Spleen (tissue), 13 donors: ENCODE measurements at places on chromosomes 7 and 10. TPM values are rescaled to one million over a fixed set of nuclear protein-coding genes. Genes with fewer than 3 reads are reported as not detected.
A peak's percentile ranks its signal among the peaks of the same experiment; 100 is the strongest.

GRCh38 chr10:65197935-65198334 lies 1676.7 kb downstream of the REEP3 start:
- no peak overlapping the region for H3K4me3 ChIP-seq
- no peaks in the 10 kb centered on the region for H3K4me1 ChIP-seq
- DNase-seq = no peak
- no peak overlapping the region for H3K27ac ChIP-seq
- H3K27me3 ChIP-seq = no peaks in the 10 kb centered on the region

DNA sequence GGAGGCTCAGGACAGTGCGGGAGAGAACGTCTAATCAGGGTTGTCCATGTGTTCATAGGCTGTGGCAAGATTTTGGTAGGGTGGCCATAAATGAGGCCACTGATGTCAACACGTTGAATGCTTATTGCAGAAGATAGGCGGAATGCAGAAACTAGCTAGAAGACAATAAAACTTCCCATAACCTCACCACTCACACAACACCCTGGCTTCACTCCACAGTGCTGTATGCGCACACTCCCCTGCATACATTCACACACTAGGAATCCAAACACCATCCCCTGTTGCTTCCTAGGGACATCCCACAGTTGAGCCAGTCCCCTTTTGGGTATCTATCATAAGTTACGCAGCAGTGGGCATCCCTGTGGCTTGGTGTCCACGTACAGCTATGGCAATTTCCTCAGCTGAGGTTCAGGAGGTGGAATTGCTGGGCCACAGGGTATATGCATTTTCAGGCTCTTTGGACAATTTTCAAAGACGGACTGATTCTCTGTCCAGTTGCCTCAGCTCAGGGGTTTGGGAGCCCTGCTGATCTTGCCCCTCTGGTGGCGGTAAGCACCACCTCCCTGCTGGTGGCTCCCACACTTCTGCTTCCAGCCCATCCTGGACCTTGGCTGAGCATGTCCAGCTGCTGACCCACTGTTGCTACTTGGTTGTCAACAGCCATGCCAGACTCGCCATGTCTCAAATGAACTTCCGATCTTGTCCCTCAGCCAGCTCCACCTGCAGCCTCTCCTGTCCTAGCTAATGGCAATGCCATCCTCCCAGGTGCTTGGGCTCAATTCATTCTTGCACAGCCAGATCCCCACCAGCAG lies 36.4 kb downstream of the CDH23 start:
- H3K4me1 ChIP-seq = no peaks in the 10 kb centered on the region
- H3K27ac ChIP-seq = no peak overlapping the region
- H3K27me3 ChIP-seq = no peaks in the 10 kb centered on the region

- no peak overlapping the region for H3K27ac ChIP-seq
- no peaks in the 10 kb centered on the region for H3K27me3 ChIP-seq
Observed at GRCh38 chr7:44378744-44379143, 53.4 kb upstream of the CAMK2B start.

DNA sequence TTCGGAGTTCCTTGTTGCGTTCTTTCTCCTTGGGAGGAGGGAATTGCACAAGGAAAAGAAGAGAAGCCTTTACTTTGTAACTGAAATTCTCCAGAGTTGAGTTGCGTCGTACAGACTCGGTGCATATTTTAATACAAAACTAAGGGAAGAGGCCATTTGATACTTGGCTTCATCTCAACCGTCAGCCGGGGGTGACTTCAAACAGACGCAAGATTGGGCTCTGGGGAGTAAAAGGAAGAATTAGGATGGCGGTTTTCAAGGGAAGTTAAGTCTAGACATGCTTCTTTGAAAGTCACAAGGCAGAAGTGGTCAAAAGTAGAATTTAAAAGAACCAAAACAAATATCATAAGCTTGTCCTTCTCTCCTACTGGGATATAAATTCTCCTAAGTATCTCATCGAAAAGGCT lies 1.6 kb downstream of the PRR15 start:
- H3K27ac ChIP-seq = no peak overlapping the region
- peaks cover 39% of the 10 kb centered on the region for H3K4me1 ChIP-seq
- no peak for DNase-seq
- peak overlapping the region; percentile 50 for H3K4me3 ChIP-seq
- H3K27me3 ChIP-seq = peaks cover 75% of the 10 kb centered on the region
- no peaks in the 10 kb centered on the region for H3K36me3 ChIP-seq

FKBP6 gene
- not detected for total RNA-seq

DNA sequence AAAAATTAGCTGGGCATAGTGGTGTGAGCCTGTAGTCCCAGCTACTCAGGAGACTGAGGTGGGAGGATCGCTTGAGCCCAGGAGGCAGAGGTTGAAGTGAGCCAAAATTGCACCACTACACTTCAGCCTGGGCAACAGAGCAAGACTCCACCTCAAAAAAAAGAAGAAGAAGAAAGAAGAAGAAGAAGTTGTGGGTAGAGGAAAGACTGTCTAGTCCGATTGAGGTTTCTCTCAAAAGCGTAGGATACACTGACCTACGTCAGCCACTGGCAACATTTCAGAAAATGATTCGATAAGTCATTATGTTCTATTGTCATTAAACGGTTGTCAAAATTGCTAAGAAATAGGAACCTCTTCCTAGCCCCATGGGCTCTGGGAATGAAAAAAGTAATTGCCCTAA lies 22.3 kb upstream of the RHBDD2 start:
- no peak overlapping the region for H3K4me3 ChIP-seq
- H3K27ac ChIP-seq = no peak overlapping the region
- H3K36me3 ChIP-seq = no peaks in the 10 kb centered on the region

DNA sequence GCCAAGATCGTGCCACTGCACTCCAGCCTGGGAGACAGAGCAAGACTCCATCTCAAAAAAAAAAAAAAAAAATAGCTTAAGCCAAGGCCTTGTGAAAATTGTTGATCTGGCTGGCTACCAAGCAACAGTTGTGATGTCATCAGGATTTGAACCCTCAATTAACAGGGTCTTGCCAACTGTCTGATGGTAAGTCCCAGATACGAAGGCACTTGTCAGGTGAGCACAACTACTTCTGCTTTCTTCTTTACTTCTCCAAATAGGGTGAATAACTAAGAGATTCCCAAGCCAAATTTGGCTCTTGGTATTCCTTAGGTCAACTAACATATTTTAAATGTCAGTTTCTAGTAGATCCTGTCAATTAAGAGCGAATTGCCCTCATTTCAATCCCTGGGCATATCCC lies 47.4 kb downstream of the ANKRD61 start:
- H3K27me3 ChIP-seq = no peaks in the 10 kb centered on the region
- H3K36me3 ChIP-seq = no peaks in the 10 kb centered on the region
- peaks cover 42% of the 10 kb centered on the region for H3K4me1 ChIP-seq
- no peak overlapping the region for H3K4me3 ChIP-seq

- H3K4me1 ChIP-seq = peaks cover 29% of the 10 kb centered on the region
- H3K36me3 ChIP-seq = no peaks in the 10 kb centered on the region
- no peak for DNase-seq
- no peak overlapping the region for H3K4me3 ChIP-seq
- no peaks in the 10 kb centered on the region for H3K27me3 ChIP-seq
- no peak overlapping the region for H3K27ac ChIP-seq
Observed at GRCh38 chr10:4076983-4077382, 292.0 kb upstream of the KLF6 start.

NODAL gene
- total RNA-seq = not detected

MSS51 gene
- 4.9 TPM for total RNA-seq

DNA sequence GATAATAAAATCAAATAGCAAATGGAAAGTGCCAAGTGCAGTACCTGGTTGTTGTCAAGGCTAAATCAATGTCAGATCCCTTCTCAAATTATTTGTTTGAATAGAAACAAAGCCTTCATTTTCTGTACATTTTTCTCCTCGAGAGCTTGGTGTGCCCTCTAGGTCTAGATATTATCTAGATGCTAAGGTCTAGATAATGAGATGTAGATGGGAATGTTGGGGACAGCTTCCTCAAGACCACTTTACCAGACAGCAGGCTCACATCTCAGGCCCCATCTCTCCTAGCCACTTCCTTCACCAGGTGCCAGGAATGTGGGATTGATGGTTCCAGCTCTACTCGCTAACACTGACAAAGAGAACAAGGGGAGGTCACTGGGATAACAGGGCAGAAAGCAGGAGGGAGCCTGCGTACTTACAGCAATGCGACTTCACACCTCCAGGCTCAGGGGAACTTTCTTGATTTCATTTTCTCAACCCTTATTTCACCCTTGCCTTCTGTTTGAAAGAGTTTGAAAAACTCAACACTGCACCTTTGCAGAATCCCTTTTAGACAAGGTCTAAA lies 451.4 kb upstream of the VSTM2A start:
- no peaks in the 10 kb centered on the region for H3K27me3 ChIP-seq
- H3K27ac ChIP-seq = no peak overlapping the region
- H3K36me3 ChIP-seq = no peaks in the 10 kb centered on the region

DNA sequence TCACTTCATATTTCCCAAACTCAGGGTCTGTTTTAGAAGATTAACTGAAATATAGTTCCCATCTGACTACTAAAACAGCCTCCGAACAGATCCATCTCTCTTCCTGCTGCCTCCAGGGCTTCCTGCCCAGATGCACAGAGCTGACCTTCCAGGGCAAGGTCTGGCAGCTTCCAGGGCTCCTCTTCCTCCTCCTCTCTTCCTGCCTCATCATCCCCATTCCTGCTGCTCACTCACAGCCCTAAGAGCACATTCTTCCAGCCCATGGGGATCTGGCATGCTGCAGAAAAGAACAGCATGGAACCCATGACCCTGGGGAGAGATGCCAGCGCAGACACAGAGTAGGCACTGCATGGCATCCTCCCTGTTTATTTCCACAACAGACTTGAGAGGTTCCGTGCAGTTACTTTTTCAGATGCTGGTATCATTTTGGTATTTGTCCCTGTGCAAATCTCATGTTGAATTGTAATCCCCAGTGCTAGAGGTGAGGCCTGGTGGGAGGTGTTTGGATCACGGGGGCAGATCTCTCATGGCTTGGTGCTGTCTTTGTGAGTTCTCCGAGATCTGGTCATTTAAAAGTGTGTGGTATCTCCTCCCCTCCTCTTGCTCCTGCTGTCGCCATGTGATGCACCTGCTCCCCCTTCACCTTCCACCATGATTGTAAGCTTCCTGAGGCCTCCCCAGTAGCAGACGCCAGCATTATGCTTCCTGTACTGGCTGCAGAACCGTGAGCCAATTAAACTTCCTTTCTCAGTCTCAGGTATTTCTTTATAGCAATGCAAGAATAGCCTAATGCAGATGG lies 4.4 kb downstream of the PKD1L1 start:
- no peaks in the 10 kb centered on the region for H3K36me3 ChIP-seq
- H3K27ac ChIP-seq = peak overlapping the region; percentile 55
- no peaks in the 10 kb centered on the region for H3K27me3 ChIP-seq
- no peak for DNase-seq
- H3K4me3 ChIP-seq = no peak overlapping the region
- H3K4me1 ChIP-seq = peaks cover 40% of the 10 kb centered on the region

ABCC2 gene
- total RNA-seq = 2.3 TPM

DNA sequence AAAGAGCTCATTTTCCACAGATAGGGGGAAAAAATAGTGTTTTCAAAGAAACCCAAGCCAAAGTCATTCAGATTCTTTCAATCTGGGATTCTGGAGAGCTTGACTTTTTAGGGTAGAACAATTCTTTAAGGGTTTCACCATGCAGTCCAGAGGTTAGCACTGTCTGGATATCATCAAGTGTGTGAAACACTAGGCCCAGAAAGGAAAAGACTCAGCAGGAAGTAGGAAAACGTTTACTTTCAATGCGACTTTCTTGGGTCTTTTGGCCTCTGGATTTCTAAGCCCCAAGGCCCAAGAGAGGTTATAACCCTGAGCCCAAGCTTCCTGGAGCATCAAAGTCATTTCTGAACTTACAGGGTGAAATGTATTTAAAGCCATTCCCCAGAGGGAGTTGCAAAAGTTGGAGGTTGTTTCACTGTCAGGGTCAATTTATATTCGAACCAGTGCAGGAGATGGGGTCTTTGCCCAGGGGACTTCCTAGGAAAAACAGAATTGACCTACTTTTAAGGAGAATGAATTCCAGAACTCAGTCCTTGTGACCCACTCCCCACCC lies 158.0 kb downstream of the C7orf25 start:
- H3K27ac ChIP-seq = no peak overlapping the region
- DNase-seq = no peak

DNA sequence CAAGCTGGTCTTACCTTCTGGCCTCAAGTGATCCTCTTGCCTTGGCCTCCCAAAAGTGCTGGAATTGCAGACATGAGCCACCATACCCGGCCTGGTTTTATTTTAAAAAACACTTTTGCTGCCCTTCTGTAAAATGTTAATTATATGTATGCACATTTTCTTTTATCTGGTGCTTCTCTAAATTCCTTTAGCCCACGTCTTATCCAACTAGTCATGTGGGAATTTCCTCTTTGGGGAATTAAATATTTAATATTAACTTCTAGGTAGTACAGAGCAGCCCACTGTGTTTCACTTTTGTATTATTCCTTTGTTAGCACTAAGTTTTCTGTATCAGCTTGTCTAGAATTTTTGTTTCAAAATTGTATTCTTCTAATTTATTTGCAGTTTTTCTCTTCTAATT lies 181.7 kb upstream of the KAT6B start:
- no peak for DNase-seq
- H3K4me1 ChIP-seq = no peaks in the 10 kb centered on the region
- no peaks in the 10 kb centered on the region for H3K27me3 ChIP-seq
- no peak overlapping the region for H3K4me3 ChIP-seq
- no peaks in the 10 kb centered on the region for H3K36me3 ChIP-seq

DNA sequence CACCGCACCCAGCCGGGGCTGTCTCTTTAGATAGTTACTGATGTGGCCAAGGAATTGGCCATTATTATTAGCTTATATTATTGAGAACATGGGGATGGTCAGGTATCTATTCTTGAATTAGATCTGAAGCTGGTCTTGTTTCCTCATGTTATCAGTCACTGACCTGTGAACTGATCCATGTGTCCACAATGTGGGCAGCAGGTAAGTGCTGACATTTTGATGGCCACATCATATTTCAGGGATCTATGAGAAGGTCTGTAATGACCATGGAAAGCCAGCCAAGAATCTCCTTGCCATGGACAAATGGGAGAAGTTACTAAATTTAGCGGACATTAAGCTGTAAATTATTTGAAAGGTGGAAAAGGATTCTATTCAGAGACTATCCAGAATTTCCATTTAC lies 61.4 kb downstream of the GBF1 start:
- no peaks in the 10 kb centered on the region for H3K36me3 ChIP-seq
- no peaks in the 10 kb centered on the region for H3K27me3 ChIP-seq
- no peak for DNase-seq
- H3K4me1 ChIP-seq = no peaks in the 10 kb centered on the region
- no peak overlapping the region for H3K27ac ChIP-seq

GRCh38 chr10:26944261-26944882 lies 83.6 kb upstream of the ABI1 start:
- H3K27me3 ChIP-seq = peaks cover 16% of the 10 kb centered on the region
- no peaks in the 10 kb centered on the region for H3K36me3 ChIP-seq
- H3K4me3 ChIP-seq = no peak overlapping the region
- no peak overlapping the region for H3K27ac ChIP-seq
- DNase-seq = no peak
- no peaks in the 10 kb centered on the region for H3K4me1 ChIP-seq

- H3K36me3 ChIP-seq = no peaks in the 10 kb centered on the region
- no peak overlapping the region for H3K4me3 ChIP-seq
- peaks cover 7% of the 10 kb centered on the region for H3K4me1 ChIP-seq
- H3K27ac ChIP-seq = no peak overlapping the region
Observed at GRCh38 chr7:128045766-128046165, 14.5 kb upstream of the LRRC4 start.
